B cell (primary cell): ENCODE measurements at places on chromosomes 7 and 10. TPM values are rescaled to one million over a fixed set of nuclear protein-coding genes. Genes with fewer than 3 reads are reported as not detected.

Gene TRIM73
- 16.4 and 18.3 TPM in 2 replicates for total RNA-seq

DNA sequence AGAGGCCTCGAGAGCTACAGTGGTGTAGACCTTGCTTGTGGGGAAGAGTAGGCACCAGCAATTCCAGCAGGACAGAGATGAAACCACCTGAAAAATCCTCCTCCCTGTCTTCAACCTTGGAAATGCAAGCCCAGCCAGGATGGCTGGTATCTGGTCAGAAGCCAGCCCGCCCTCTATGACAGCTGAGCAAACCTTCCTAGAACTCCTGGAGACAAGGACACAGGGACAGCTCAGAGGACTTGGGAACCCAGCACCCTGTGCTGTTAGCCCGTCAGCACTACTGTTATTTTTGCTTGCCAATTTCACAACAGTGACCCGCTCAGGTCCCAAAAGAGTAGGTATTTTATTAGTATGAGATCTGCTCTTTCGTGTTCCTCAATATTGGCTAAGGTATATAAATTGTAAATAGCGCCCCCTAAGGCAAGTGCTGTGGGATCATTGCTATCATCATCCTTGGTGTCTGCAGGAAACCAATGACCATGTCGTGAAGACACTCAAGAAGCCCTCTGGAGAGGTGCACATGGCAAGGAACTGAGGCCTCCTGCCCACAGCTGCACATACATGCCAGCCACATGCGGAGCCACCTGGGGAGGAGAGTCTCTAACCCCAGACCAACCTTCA, 156.5 kb upstream of the CHST15 start:
- no peak for DNase-seq

Gene LIPN
- total RNA-seq: not detected in 2 replicates

- DNase-seq: no peak
Measured at GRCh38 chr10:61329854-61330253, 123.3 kb downstream of the TMEM26 start.

DNA sequence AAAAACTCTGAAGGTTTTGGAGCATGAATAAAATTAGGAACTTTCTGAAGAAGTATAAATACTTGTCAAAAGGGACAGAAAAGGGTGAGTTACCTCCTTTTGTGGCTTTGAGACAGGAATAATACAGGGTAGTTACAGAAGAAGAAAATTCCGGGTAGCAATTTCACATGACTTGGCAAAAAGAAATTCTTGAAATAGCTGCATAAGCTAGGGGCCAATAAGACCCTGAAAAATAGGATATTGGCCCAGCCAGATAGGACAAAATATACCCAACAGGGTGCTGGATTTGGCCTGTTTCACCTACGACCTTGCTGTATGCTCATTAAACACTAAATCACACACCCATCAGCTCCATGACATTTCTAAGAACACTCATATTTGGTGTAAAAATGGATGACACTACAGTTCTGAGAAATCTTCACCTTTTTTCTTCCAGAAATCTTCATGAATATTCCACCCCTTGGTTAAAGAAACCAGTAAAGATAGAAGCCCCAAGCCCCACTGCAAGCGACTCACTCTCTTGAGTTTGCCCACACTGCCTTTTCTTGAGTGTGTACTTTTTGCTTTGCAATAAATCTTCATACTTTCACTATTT, 362.7 kb downstream of the SEMA3D start:
- DNase-seq: no peak

Gene MICALL2
- total RNA-seq: 0.94 and 0.97 TPM in 2 replicates

GRCh38 chr7:29289156-29290021, 94.8 kb downstream of the CHN2 start:
- peak; percentile 39 for DNase-seq
